Activated naive CD8-positive, alpha-beta T cell treated with anti-CD3 and anti-CD28 coated beads, Interleukin-2, amount 10 ng/mL, durations not matched to agents 7 days and 5 days (primary cell): ENCODE measurements at places on chromosomes 1 and 21. TPM values are rescaled to one million over a fixed set of nuclear protein-coding genes. Genes with fewer than 3 reads are reported as not detected.

GRCh38 chr1:19441048-19441780, 44.1 kb downstream of the CAPZB start:
- H3K4me1 ChIP-seq = peaks cover 61% of the 10 kb centered on the region
- no peak overlapping the region for H3K4me3 ChIP-seq
- no peak for DNase-seq
- H3K27me3 ChIP-seq = no peaks in the 10 kb centered on the region
- H3K36me3 ChIP-seq = peaks cover 9% of the 10 kb centered on the region

DNA sequence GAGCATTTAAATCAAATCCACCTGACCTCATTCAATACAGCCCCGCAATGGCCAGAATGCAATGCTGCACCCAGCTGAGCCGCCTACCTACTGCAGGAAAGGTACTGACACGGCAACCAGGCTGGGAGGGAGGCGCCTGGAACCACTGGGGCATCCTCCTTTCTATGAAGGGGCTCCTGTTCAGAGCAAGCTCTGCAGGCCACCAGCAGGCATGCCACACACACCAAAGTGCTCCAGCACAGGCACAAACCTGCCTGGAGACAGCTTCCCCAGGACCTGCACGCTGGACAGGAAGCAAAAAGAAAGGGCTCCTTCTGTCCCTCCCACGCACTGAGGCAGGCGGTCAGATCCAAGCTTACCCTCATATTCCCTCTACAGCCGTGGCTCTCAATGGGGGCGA, 21.2 kb downstream of the CTNNBIP1 start:
- H3K4me1 ChIP-seq = peaks cover 18% of the 10 kb centered on the region
- no peaks in the 10 kb centered on the region for H3K27me3 ChIP-seq
- H3K27ac ChIP-seq = no peak overlapping the region
- DNase-seq = no peak
- no peaks in the 10 kb centered on the region for H3K36me3 ChIP-seq
- H3K4me3 ChIP-seq = no peak overlapping the region

- H3K4me1 ChIP-seq = peaks cover 8% of the 10 kb centered on the region
- no peak overlapping the region for H3K27ac ChIP-seq
- no peaks in the 10 kb centered on the region for H3K27me3 ChIP-seq
- H3K4me3 ChIP-seq = no peak overlapping the region
- H3K36me3 ChIP-seq = no peaks in the 10 kb centered on the region
Measured at GRCh38 chr1:13813398-13814012, 113.5 kb downstream of the PRDM2 start.

DNA sequence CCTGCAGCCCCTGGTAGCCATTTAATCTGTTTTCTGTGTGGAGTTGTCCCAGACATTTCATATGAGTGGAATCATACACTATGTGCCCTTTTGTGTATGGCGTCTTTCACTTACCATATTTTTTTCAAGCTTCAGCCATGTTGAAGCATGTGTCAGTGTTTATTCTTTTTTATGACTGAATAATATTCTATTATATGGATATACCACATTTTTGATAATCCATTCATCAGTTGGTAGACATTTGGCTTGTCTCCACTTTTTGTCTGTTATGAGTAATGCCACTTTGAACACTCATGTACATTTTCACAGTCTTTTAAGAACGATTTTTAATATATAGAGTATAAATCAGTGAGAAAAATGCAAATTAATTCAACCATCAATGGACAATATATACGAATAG, 44.7 kb downstream of the ATF6 start:
- H3K4me3 ChIP-seq = no peak overlapping the region
- no peaks in the 10 kb centered on the region for H3K27me3 ChIP-seq
- peaks cover 54% of the 10 kb centered on the region for H3K36me3 ChIP-seq
- peaks cover 3% of the 10 kb centered on the region for H3K4me1 ChIP-seq
- no peak for DNase-seq

- no peaks in the 10 kb centered on the region for H3K4me1 ChIP-seq
- H3K4me3 ChIP-seq = no peak overlapping the region
- no peak overlapping the region for H3K27ac ChIP-seq
- DNase-seq = no peak
- H3K36me3 ChIP-seq = no peaks in the 10 kb centered on the region
Measured at GRCh38 chr21:26451081-26451740, 121.9 kb downstream of the CYYR1 start.

DNA sequence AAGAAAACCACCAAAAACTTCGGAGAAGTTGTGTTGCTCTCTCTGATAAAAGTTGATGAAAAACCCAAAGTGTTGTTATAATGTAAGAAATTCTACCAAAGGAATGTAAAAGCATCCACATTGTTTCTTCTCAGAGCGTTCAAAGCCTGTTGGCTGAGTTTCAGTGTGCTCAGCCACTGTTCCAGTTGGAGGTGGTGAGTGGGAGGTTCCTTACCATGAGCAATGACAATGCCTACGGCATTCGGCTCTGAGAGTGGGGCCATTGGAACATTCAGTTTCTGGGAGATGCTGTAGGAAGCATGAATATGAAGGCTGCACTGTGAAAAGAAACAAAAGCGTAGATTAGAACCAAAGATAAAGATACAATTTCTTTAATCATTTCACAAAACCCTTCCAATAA, 20.5 kb upstream of the MYBPHL start:
- no peak overlapping the region for H3K4me3 ChIP-seq
- H3K27ac ChIP-seq = no peak overlapping the region
- DNase-seq = no peak

GRCh38 chr1:61268546-61269240, 186.3 kb downstream of the NFIA start:
- H3K36me3 ChIP-seq = no peaks in the 10 kb centered on the region
- H3K4me3 ChIP-seq = no peak overlapping the region
- H3K4me1 ChIP-seq = no peaks in the 10 kb centered on the region
- no peak overlapping the region for H3K27ac ChIP-seq

- DNase-seq = no peak
- H3K4me1 ChIP-seq = peaks cover 17% of the 10 kb centered on the region
- peak overlapping the region; percentile 69 for H3K27ac ChIP-seq
- no peaks in the 10 kb centered on the region for H3K27me3 ChIP-seq
- H3K36me3 ChIP-seq = peaks cover 8% of the 10 kb centered on the region
Measured at GRCh38 chr1:235304549-235305451, 23.2 kb downstream of the ARID4B start.

DNA sequence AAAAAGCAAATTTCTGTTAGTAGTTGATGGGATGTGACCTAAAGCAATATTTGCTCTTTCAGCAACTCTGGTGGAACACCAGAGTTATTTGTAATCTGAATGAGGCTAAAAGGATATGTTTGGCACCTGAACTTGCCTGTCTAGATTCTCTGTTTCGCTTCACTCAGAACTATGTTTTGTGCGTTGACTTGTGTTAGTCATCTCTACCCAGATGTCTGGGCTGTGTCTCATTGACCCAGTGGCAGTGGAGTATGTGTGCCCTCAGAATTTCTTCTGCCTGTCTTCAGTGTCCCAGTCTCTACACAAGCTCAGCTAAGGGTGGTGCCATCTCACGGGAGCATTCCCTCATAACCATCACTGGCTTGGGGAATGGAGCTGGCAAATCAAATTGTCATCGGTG, 13.9 kb downstream of the KCNK1 start:
- no peaks in the 10 kb centered on the region for H3K4me1 ChIP-seq
- H3K27ac ChIP-seq = no peak overlapping the region

DNA sequence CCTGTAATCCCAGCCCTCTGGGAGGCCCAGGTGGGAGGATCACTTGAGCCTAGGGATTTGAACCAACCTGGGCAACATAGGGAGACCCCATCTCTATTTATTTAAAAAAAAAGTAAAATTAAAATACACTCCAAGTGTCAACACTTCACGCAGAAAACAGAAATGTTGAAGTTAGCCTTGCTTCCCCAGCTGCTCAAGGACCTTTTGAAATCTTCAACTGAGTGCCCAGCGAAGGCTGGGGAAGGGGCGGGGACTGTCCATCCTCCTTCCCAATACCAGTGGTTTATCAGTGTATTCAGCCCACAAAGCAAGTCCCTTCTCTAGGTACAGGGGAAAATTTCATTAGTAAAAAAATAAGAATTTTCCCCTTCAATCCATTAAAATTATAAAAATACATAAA, 2.2 kb upstream of the DNAJC28 start:
- H3K36me3 ChIP-seq = no peaks in the 10 kb centered on the region
- DNase-seq = no peak
- peaks cover 2% of the 10 kb centered on the region for H3K27me3 ChIP-seq
- H3K4me1 ChIP-seq = peaks cover 8% of the 10 kb centered on the region
- no peak overlapping the region for H3K4me3 ChIP-seq

GRCh38 chr1:203153989-203154821, 21.4 kb downstream of the MYBPH start:
- DNase-seq = no peak
- no peak overlapping the region for H3K4me3 ChIP-seq
- H3K27ac ChIP-seq = no peak overlapping the region
- H3K36me3 ChIP-seq = no peaks in the 10 kb centered on the region

GRCh38 chr1:159211331-159212136, 6.9 kb downstream of the ACKR1 start:
- no peak overlapping the region for H3K4me3 ChIP-seq
- H3K4me1 ChIP-seq = no peaks in the 10 kb centered on the region
- peaks cover 39% of the 10 kb centered on the region for H3K27me3 ChIP-seq
- DNase-seq = peak; percentile 55
- no peak overlapping the region for H3K27ac ChIP-seq
- no peaks in the 10 kb centered on the region for H3K36me3 ChIP-seq

GRCh38 chr1:172851856-172852255, 193.0 kb downstream of the FASLG start:
- H3K36me3 ChIP-seq = peaks cover 18% of the 10 kb centered on the region
- no peak overlapping the region for H3K4me3 ChIP-seq
- DNase-seq = no peak

- no peak for DNase-seq
- no peak overlapping the region for H3K4me3 ChIP-seq
- peaks cover 7% of the 10 kb centered on the region for H3K27me3 ChIP-seq
Measured at GRCh38 chr1:70963374-70963773, 84.2 kb downstream of the PTGER3 start.

DNA sequence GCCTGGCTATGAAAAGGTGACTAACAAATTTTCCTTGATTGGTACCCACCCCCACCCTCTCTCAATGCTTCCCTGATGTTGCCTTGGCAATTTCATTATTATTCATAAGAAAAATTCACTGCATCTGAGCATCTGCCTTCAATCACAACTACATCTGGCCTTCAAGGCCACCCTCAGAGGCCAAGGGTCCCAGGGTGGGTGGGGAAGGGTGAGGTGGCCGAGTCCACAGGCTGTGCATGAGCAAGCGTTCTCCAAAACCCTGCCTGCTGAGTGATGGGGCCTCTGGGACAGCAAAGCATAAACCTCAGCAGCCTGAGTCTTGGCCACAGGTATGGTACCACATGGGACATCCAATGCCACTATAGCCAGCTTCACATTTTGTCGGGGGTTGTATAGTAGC, 198.7 kb downstream of the SLC35F3 start:
- no peak overlapping the region for H3K27ac ChIP-seq
- no peaks in the 10 kb centered on the region for H3K36me3 ChIP-seq
- peaks cover 2% of the 10 kb centered on the region for H3K4me1 ChIP-seq
- DNase-seq = no peak
- H3K27me3 ChIP-seq = peaks cover 40% of the 10 kb centered on the region
- no peak overlapping the region for H3K4me3 ChIP-seq

DNA sequence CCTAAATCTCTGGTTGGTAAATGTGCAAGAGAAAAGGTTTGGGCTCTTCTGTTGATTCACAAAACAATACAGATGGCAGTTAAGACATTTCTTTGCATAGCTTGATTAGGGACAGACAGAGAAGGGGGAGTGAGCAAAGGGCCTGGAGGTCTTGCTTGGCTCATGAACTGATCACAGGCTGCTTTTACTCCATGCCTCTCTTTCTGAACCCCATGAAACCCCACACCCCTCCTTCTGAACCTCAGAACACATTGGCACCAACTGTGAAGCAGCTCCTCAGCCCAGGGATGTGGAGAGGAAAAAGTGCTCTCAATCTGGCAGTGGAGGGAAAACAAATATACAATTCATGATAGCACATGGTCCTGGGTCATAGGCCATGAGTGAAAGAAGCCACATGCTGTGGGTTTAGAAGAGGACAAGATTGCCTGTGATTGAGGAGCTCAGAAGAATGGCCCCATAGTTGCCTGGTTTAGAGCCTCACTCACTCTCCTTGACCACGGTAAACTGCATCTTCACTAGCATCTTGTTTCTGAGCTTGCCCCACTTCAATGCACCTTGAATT, 111.6 kb upstream of the GADD45A start:
- no peak overlapping the region for H3K4me3 ChIP-seq
- peaks cover 2% of the 10 kb centered on the region for H3K4me1 ChIP-seq
- DNase-seq = no peak
- no peak overlapping the region for H3K27ac ChIP-seq
- peaks cover 2% of the 10 kb centered on the region for H3K27me3 ChIP-seq
- H3K36me3 ChIP-seq = no peaks in the 10 kb centered on the region

- H3K27ac ChIP-seq = peak overlapping the region; percentile 52
- peaks cover 10% of the 10 kb centered on the region for H3K36me3 ChIP-seq
- H3K4me1 ChIP-seq = peaks cover 43% of the 10 kb centered on the region
Measured at GRCh38 chr1:212287261-212287895, 2.2 kb downstream of the PPP2R5A start.

- H3K36me3 ChIP-seq = peaks cover 2% of the 10 kb centered on the region
- H3K27me3 ChIP-seq = no peaks in the 10 kb centered on the region
- peaks cover 7% of the 10 kb centered on the region for H3K4me1 ChIP-seq
- no peak for DNase-seq
- no peak overlapping the region for H3K4me3 ChIP-seq
- H3K27ac ChIP-seq = no peak overlapping the region
Measured at GRCh38 chr1:51627672-51628071, 10.8 kb downstream of the OSBPL9 start.

DNA sequence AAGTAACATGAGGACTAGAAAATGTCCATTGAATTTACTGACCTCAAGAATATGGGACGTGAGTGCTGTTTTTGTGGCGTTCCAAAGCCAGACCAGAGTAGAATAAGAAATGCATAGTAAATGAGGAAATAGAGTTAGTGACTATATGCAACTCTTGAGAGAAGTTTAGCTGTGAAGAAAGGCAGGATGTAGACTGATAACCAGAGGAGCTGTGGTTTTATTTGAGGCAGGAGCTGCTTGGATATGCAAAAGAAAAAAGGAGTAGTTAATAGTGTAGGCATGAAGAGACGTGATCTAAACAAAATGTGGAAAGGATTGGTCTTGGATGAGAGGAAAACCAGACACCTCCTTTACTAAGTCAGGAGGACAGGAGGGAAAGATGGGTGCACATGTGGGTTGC, 28.2 kb downstream of the DNAH14 start:
- DNase-seq = no peak
- no peak overlapping the region for H3K27ac ChIP-seq
- no peaks in the 10 kb centered on the region for H3K27me3 ChIP-seq
- no peaks in the 10 kb centered on the region for H3K4me1 ChIP-seq
- H3K4me3 ChIP-seq = no peak overlapping the region

Gene ATP6V1G3
- not detected for total RNA-seq

Gene NUP210L
- total RNA-seq = 0.11 TPM

Gene RYR2
- total RNA-seq = not detected
